ENCODE measurements at places on chromosomes 13 and 19.
A peak's percentile ranks its signal among the peaks of the same experiment; 100 is the strongest.

GRCh38 chr19:58409010-58409790, 751 bp downstream of the ZNF584 start:
- peak; percentile 60 for DNase-seq

GRCh38 chr13:36212789-36213188, 1.6 kb downstream of the SOHLH2 start:
- DNase-seq = no peak

DNA sequence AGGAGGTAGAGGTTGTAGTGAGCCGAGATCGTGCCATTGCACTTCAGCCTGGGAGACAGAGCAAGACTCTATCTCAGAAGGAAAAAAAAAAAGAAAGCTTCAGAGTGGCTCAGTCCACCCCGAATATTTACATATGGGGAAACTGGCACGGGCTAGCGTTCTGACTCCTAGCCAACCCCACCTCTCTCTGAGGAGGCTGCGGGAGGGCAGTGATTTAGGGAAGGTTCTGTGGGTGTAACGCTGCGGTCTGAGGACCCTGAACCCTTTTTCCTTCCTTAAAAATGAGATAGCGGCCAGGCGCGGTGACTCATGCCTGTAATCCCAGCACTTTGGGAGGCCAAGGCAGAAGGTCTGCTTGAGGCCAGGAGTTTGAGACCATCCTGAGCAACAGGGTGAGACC, 5.0 kb downstream of the LRRC25 start:
- DNase-seq = no peak

DNA sequence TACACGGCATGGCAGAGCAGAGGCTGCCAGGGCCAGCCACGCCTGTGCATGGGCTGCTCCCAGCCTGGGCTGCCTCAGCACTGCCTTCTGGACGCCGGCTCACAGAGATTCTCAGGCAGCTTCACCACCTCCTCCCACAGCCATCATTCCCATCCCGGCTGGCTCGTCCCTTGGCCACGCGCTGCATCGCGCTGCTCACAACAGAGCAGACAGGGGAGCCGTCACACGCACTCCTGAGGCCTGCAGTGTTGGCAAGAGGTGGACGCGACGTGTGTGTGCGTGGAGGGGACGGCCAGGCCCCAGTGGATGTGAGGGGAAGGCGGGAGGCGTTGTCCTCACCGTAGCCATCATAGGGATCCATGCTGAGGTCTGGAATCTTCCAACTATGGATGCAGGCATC, 7.6 kb upstream of the PRKD2 start:
- no peak for DNase-seq

GRCh38 chr13:40170982-40171381, 495.5 kb downstream of the FOXO1 start:
- peak; percentile 63 for DNase-seq

GRCh38 chr19:9797871-9798270, 21.0 kb downstream of the FBXL12 start:
- no peak for DNase-seq

- DNase-seq = peak; percentile 16
Measured at GRCh38 chr13:21913010-21913409, 242.1 kb downstream of the FGF9 start.

- no peak for DNase-seq
Measured at GRCh38 chr13:44719857-44720671, 143.9 kb upstream of the TSC22D1 start.

GRCh38 chr13:45100573-45101262, 19.6 kb upstream of the GTF2F2 start:
- no peak for DNase-seq
